Stimulated activated CD4-positive, alpha-beta T cell treated with anti-CD3 and anti-CD28 coated beads, TNF-alpha, amount 100 ng/mL, for 24 hours (primary cell): ENCODE measurements at places on chromosomes 11 and 22.

GRCh38 chr11:19241260-19242178 is 774 bp upstream of the E2F8 start:
- DNase-seq: no peak

- no peak for DNase-seq
These were observed 63.6 kb upstream of the PPARA start for GRCh38 chr22:46086577-46087335.

DNA sequence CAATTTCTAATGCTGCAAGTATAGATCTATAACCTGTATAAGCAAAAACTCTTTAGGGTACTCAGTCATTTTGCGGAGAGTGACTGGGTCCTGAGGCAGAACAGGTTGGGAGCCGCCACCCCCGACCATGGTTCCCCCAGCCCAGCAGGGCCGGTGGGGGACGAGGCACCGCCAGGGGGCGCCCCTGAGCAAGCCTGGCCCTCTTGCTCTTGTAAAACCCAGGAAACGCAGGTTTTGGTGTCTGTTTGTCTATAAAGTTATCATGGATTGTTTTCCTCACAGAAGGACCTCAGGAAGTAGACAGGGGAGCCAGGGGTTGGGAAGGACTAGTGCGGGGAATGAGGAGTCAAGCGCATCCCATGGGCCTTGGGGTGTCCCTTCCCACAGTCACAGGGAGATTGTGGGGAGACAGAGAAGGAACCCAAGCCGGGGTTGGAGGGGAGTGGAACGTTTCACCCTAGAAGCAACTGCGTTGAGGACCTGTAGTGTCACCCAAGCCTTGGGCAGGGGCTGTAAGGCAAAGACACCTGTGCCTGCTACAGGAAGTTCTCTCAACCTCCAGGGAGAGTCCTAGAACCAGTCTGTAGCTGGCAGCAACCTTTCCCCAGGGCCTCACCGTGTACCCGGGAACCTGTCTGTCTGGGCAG is 26.4 kb downstream of the KCTD17 start:
- DNase-seq: peak; percentile 76

GRCh38 chr11:93491973-93492372 is 51.2 kb downstream of the SMCO4 start:
- DNase-seq: no peak

DNA sequence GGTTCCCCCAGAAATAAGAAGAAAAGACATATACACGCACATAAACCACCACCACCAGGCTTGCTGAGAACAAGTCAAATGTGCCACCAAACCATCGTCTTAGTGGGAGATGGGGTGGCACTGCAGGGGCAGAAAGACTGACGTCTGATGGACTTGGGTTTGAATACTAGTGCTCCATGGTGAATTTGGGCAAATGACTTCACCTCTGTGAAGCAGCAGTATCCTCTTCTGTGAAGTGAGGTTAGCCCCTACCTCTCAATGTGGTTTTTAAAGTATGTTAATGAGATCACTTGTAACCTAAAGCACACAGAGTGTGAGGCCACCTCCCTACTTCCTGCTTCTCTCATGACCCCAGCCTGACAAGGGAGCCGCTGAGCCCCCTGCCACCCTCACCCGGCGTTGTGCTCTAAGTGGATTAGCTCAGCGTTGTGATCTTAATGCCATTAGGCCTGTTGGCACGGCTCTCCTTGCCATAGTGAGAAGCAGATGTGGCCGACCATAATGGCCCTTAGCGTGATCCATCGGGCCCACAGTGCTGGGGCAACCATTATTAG is 14.4 kb downstream of the ZBTB16 start:
- no peak for DNase-seq

GRCh38 chr11:17629113-17629512 is 82.1 kb downstream of the OTOG start:
- no peak for DNase-seq

- DNase-seq: no peak
These were observed 37.0 kb upstream of the SOX6 start for GRCh38 chr11:16393340-16393739.

GRCh38 chr22:45014654-45015053 is 4.8 kb upstream of the PHF21B start:
- DNase-seq: no peak

DNA sequence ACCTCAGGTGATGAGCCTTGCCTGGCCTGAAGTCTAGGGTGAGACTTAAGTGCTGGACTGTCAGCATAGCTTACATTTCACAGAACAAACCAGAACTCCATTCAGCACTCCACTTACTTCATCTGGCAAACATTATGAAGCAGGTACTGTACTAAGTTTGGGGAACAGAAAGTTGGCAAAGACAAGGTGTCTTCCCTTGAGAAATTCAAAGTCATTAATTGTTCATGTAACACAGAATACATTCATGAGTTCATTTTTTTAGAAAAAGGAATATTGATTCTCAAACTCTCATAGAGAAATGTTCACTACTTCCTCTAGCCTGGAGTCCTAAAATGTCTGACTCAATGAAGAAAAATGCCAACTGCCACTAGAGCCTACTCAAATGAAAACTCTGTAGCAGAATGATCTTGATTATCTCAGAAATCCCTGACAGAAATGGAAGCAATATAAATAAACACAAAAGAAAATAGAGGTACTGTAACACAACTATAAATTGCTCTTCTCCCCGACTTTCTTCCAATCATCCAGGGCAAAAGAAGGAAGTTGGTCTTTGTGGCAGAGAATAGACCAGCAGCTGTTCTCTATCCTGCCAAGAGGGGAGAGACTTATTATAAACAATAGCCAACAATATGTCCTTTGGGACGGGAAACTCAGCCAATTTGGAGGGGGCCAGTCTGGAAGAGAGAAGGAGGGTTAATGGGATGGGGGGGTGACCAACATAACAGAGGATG is 129.2 kb upstream of the MTMR2 start:
- DNase-seq: no peak

DNA sequence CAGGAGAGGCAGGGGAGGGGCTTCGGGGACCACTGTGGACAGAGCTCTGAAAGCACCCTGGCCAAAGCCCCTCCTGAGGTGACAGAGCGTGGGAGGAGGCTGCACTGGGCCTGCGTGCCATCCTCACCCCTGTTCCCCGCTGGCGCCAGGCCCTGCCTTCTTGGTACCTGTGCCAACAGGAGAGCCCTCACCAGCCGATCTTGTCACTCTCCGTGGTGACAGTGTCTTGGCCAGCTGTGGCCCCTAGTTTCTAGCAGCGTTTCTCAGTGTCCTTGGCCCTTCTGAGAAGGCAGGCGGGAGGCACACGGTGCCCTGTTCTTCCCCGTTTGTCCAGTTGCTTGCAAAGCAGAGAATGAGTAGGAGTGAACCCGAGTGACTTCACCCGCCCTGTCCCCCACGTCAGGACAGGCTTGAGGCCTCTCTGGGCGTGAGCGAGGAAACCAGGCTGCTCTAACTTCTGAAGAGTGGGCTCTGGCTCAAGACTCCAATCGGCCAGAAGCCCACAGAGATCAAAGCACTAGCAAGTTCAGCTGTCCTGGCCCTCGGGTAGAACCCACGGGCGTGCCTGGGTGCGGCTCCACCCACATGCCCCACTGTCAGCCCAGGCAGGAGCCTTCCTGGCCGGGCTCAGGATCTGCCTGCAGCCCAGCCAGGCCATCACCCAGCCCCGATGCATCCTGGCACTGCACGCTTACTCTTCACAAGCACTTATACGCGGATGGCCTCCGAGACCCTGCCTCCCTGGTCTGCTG is 60.2 kb upstream of the EMID1 start:
- no peak for DNase-seq

DNA sequence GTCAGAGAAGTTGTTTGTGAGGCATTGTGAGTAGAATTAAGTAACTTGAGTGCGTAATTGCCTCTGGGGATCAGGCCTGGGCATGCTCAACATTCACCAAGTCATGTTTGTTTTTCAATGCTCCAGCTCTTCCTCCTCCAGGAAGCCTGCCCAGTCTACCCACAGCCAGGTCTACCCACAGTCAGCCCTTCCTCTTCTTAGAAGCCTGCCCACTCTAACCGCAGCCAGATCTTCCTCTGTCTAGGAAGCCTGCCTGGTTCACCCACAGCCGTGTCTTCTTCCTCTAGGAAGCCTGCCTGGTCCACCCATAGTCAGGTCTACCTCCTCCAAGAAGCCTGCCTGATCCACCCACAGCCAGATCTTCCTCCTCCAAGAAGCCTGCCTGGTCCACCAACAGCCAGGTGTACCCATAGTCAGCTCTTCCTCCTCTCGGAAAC is 25.0 kb downstream of the LRP5 start:
- no peak for DNase-seq

DNA sequence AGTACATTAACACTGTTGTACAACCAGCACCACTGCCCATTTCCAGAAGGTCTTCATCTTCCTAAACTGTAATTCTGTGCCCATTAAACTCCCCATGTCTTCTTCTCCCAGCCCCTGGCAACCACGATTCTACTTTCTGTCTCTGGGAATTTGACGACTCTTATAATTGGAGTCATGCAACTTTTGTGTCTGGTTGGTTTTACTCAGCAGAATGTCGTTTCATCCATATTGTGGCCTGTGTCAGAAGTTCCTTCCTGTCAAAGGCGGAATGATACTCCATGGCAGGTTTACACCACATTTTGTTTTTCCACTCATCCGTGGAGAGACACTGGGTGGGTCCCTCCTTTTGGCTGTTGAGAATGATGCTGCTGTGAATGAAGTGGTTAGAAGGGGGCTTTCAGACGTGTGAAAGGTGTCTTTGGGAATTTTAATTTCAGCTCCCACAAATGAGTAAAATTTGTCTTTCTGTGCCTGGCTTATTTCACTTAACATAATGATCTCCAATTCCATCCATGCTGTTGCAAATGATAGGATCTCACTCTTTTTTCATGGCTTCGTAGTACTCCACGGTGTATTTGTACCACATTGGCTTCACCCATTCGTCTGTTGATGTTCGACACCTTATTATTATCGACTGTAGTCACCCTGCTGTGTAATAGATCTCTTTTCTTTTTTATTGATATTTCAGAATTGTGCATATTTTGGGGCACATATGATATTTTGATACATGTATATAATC is 86.1 kb upstream of the SEPTIN5 start:
- DNase-seq: no peak

DNA sequence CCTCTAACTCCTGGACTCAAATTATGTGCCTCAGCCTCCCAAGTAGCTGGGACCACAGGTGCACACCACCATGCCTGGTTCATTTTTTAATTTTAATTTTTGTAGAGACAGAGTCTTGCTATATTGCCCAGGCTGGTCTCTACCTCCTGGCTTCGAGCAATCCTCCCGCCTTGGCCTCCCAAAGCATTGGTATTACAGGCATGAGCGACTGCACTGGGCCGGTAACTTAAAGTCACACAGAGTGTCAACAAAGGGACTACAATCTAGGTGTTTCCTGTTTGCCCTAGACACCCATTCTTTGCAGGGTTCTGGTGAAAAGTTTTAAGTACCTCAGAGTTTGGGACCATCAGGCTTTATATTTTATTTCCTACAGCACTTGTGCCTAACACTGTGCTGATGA is 8.4 kb downstream of the UVRAG start:
- no peak for DNase-seq

DNA sequence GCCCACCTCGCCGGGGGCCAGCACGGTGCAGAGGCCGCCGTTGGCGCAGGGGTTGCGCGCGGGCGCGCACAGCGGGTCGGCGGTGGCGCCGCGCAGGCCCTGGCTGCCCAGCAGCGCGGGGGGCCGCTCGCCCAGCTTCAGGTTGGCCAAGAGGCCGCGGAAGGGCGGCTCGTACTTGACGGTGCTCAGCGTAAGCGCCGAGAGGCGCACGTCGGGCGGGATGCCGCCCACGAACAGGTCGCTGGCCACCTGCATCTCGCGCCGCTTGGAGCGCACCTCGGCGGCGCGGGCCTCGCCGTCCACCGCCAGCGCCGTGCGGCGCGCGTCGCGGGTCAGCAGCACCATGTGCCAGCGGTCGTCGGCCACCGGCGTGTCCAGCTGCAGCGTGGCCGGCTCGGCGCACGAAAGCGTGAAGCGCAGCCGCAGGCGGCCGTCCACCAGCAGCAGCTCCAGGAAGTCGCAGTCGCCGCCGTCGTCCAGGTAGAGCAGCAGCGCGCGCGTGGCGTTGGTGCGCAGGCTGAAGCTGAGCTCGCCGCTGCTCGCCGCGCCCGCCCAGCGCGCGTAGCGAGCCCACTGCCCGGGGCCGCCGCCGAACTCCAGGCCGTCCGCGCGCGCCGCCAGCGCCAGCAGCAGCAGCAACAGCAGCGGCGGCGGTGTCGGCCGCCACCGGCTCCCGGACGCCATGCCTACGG is 9.8 kb downstream of the NRXN2 start:
- DNase-seq: no peak

DNA sequence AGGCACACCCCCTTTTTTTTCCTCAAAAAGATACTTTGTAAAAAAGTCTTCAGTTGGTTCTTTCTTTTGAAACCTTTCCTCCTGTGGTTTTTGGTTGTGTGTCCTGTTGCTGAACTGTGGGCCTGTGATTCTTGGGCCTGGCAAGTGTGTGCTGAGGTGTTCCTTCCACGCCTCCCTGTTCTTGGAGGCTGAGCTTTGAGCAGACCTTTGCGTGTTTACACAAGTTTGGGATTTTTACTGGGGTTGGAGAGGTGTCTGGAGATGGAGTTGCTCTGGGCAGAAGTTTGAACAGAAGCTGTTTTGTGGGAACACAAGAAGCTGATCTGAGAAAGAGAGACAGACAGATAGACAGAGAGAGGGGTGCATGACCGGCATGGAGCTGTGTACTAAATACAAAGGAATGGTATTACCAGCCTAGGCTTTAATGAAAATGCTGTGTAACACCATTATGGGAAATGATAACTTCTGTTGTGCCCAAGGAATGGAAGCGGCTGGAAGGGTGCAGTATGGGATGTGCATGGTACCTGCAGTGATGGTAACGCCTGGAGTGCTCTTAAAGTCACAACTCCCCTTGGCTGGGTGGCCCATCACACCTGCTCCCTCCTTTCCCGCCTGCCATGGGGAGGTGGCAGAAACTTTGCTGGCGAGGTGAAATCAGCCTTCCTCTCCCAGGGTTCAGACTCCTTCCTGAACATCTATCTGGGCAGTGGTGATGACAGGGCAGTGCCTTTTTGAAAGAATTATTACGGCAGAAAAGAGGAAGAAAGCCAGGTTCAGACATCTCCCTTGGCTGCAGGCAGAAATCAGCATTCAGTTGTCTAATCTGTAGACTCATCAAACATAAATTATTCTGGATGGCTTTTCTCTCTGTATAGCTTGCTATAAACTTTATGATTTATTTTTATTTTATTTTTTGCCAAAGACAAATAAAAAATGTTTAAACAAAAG is 70.4 kb downstream of the LDLRAD3 start:
- DNase-seq: no peak

DNA sequence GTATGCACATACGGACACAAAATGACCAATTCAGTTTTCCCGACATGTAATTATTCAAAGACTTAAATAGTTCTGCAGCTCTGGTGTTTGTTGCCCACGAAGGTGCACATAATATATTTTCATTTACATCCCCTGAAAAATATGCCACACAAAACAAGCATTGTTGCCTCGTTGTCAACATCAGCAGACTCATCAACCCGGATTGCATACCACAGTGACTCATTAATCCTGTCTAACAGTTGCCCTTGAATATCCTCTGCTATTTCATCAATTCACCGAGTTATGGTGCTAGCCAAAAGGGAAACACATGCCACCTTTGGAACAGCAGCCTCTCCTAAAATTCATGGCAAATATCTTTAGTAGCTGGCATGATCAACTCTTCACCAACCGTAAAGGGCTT is 582.2 kb downstream of the LRRC4C start:
- no peak for DNase-seq

- no peak for DNase-seq
These were observed 758 bp downstream of the MCAM start for GRCh38 chr11:119316016-119316728.
